ENCODE measurements at places on chromosomes 5 and 9.

DNA sequence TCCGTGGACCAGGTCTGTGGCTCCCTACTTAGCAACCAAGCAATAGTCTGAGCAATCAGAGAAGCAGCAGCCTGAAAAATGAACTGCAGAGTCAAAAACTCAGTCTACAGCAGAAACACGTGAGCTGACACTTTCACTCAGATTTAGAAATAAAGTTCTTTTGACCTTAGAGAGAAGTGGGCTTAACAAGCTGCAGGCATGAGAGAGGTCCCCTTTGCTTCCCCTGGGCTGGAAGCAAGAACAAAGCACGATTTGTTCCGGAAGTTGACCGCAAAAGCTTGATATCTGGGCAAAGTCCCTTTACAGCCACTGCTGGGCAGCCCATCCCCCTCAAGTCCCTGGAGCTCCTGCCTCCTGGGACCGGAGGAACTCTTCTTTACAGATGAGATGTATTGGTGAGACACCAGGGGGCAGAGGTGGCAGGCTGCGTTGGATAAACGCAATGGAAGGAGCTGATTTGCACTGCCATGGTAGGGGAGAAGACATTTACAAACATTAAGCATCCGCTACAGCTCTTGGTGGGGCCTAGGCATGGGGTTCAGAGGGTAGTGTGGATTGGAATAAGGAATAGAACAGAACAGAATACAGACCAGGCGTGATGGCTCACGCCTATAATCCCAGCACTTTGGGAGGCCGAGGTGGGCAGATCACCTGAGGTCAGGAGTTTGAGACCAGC lies 5.8 kb upstream of the SOWAHA start:
- no peak for DNase-seq

DNA sequence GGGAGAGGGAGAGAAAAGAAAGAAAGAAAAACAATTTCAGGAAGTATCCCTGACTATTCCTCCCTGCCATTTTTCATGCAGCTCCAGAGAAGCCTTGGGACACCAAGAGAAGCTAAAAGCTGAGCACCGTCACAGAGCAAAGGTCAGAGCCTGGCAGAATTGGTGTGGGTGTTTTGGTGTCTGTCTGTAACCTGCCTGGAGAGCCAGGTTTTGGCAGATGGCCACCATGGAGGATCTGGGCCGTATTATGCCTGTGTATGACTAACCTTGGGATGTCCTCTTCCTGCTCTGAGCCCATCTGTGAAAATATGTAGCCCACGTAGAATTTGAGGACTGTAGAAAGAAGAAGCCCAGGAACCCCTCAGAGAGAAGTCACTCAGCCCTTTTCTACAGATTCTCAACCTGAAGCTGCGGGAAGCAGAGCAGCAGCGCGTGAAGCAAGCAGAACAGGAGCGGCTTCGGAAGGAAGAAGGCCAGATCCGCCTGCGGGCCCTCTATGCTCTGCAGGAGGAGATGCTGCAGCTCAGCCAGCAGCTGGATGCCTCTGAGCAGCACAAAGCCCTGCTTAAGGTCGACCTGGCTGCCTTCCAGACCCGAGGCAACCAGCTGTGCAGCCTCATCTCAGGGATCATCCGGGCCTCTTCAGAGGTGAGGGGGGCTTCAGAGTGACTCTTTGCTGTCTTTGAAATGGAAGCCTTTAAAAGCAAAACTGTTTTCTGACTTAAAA lies 18.8 kb downstream of the GLE1 start:
- no peak for DNase-seq

DNA sequence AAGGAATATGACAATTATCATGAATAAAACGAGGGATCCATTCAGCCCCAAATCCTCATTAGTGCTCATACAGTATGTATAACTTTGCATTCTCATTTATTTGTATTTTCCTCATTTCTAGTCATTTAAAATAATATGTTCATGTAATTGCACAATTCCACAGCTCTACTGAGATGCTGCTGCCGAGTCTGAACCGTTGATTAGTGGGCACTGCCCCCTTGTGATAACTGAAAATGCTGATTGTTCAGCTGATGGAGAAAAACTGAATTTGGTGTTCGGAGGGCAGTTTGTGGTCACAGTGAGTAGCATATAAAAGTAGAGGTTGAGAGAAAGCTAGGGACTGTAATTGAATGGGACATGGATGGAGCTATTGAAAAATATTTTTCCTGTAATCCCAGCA lies 12.2 kb upstream of the GPR151 start:
- DNase-seq: no peak

DNA sequence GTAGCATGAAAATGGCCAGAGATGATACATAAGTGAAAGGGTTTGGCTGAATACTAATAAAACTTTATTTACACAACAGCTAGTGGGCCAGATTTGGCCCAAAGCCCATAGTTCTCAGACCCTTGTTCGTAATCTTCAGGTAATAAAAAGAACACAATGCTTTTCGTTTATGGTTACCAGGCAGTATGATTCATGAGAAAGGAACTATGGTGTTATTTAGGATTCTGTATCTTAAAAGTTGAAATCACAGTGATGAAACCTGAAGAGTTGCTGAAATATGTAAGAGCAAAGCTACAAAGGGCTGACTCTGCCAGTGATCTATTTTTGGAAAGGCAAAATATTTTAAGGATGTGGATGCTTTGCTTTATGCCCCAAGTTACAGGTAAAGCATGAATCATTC lies 192.7 kb downstream of the SMC2 start:
- no peak for DNase-seq

GRCh38 chr5:154221371-154221896 lies 30.9 kb downstream of the GALNT10 start:
- DNase-seq: peak; percentile 51

DNA sequence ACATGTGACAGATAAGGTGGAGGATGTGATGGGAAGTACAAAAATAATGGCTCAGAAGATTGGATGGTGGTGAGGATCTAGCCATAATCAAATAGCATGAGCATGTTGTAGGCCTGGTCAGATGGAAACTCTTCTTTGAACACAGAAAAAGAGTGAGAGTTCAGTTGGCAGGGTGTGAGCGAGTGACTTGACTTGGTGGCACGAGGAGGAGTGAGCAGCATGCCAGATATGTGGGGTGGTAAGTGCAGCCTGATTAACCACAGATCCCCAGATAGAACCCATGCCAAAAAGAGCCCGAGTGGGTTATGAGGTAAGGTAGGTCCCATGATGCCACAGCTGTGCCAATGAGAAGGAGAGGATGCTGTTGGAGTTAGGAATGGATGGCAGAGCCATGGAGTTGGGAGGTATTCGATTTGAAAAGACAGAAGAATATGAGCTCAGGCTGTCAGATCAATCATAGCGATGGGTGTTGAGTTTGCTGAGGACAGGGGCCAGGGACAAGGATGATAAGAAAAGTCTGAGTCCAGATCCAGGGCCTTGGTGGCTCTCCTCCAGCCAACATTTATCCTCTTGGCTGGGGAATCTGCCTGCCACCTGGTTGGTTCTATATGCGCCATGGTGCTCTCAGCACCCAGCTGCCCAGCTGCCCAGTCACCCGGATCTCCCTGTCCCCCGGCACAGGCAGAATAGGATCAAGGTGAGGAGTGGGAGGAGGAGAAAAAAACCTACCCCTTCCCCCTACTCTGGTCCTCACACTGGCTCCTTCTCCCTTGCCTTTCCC lies 16.5 kb downstream of the GARNL3 start:
- DNase-seq: no peak

DNA sequence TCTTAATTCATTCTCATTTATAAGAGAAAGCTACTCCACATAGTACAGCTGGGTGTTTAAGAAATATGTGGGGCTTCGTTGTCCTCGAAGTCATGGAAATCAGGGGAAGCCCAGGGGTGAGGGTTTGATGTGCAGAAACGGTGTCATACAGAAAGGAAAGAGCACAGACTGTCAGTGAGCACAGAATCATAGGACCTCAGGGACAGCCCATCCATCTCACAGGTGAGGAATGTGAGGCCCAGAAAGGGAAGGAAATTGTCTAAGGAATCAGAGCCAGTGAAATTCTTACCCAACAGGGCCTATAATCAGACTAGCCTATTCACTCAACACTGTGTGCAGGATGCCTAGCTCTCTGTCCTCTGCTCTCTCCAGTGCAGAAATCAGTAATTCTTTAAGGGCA lies 535.6 kb downstream of the SPOCK1 start:
- no peak for DNase-seq

DNA sequence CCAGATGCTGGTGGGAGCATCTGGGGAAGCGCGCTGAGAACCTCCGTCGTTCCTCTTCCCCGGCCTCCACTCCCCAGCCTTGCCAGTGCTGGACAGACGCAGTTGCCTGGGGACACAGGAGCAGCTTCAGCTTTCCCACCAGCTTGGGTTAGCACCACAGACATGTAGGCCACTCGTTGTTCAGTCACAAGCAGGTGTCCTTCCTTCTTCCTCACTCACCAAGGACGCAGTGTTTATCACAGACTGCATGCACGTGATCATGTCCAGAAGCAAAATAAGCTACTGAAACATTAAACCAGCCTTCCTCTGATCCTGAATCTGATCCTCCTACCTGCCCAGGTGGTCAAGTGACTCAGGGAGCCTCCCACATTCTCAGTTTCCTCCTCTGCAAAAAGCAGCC lies 232.9 kb downstream of the SYK start:
- no peak for DNase-seq
